ENCODE measurements at places on chromosomes 3 and 15.

- no peak for DNase-seq
Observed at GRCh38 chr3:1883534-1883933, 215.1 kb upstream of the CNTN4 start.

DNA sequence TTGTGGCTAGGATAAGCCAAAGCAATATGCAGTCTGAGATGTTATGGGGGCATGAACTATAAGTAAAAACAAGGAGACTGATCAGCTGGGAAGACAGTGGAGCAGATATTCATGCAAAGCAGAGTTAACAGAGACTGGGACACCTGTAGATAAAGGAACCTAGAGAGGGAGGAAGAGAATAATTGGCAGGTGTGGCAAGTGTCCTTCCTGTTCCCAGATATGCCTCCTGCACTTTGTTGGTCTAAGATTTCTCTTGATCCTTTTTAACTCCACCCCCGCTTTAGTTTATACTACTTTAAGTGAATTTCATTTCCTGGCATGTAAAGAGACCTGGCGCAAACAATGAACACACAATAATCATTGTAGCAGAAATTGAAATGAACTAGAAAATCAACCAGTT, 169.4 kb downstream of the CNTN6 start:
- no peak for DNase-seq

GRCh38 chr3:177713928-177714900, 516.9 kb upstream of the TBL1XR1 start:
- DNase-seq: peak; percentile 67

GRCh38 chr3:177340243-177340830, 143.1 kb upstream of the TBL1XR1 start:
- DNase-seq: no peak

GRCh38 chr3:148955544-148956346, 35.6 kb upstream of the GYG1 start:
- peak; percentile 84 for DNase-seq

- DNase-seq: peak; percentile 20
Observed at GRCh38 chr3:167110901-167111300, 269.2 kb downstream of the ZBBX start.
